ENCODE measurements at places on chromosomes 4 and X.

GRCh38 chr4:126733301-126733700 lies 899.5 kb upstream of the INTU start:
- DNase-seq = no peak

DNA sequence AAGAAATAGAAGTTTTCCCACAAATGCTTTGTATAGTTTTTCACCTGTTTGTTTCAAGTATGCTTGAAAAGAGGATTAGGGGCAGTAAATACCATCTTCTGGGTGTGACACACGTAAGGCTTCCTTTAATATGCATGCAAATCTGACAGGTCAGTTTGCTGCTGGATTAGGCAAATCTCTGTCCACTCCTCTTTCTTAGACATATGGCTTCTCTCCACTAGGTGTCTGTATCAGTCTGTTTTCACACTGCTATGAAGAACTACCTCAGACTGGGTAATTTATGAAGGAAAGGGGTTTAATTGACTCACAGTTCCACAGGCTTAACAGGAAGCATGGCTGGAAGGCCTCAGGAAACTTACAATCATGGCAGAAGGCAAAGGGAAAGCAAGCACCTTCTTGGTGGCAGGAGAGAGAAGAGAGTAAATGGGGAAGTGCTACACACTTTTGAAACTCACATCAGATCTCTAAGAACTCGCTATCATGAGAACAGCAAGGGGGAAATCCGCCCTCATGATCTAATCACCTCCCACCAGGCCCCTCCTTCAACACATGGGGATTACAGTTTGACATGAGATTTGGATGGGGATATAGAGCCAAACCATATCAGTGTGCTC lies 66.9 kb downstream of the TAB3 start:
- peak; percentile 18 for DNase-seq

- peak; percentile 48 for DNase-seq
Observed at GRCh38 chr4:155025762-155026457, 182.5 kb upstream of the NPY2R start.

DNA sequence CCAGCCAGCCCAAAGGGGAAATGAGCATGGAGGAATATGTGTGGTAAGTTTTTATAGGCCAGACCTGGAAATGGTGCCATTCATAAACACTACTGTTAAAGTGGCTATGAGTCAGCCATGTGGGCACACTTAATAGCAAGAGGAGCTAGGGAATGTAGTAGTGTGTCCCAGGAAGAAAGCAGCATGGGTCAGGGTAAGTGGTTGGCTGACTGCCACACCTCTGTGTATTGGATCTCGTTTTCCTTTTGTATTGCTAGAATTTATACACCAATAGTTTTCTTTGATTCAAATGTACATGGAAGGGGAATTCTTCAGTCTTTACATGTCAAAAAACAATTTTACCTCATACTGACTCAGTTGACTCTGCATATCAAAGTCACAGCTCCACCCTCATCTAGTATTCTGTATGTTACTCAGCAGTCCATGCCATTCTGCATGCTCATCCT lies 22.9 kb upstream of the SGMS2 start:
- DNase-seq = no peak

DNA sequence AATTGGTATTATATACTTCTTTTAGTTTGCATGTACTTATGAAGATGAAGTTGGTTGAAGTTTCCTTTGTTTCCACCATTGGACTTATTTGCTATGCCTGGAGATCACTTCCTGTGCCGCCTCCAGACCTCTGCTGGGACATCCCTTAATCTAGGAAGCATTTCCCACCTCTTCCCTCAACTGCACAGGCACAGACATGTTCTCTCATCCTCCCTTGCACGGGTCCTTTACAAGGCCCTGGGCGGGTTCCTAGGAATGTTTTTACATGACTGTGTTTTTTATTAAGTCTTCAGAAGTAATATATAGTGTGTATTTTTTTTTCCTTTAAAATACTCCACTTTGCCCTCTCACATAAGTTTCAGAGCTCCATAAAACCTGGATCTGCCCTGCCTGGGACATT lies 51.0 kb downstream of the TMEM131L start:
- no peak for DNase-seq

GRCh38 chr4:142845293-142846107 lies 601 bp downstream of the INPP4B start:
- no peak for DNase-seq
